GM18507 (cell line): ENCODE measurements at places on chromosomes 2 and 18.

DNA sequence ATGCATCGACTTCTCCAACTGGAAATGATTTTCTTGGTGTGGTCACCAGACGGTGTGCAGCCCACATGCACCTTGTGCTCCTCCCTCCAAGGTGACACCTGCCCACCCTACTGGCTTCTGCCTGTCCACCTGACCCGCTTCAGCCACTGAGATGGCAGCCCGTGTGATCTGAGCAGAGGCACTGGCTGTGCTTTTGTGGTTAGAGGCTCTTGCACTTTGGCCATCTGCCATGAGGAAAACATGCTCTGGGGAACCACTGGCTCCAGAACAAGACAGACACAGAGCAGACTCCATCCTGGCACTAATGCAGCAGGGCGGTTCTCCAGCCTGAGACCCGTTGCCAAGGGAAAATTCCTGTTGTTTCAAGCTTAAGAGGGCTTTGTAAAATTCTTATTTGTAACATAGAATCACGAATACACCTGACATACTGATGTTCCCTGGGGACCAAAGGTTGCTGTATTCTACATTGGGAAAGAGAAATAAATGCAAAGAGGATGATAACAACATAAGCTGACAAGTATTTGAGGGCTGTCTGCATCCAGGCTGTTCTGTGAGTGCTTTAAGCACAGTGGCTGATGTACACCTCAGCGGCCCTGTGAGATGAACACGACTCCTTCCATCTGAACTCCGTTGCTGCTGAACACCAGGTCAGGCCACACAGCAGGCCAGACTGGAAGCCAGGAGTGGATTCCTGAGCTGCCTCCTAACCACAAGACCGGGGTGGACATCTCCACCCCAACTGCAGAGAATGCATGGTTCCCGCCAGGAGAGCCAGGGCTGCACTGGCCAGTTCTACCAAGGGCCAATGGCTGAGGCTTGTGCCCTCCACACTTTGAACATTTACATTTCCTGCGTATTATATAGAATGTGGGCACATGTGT is 820.4 kb downstream of the GALR1 start:
- DNase-seq: no peak

GRCh38 chr2:71570951-71571460 is 117.6 kb downstream of the DYSF start:
- DNase-seq: no peak

GRCh38 chr2:201116959-201117734 is 1.2 kb downstream of the CFLAR start:
- DNase-seq: no peak

DNA sequence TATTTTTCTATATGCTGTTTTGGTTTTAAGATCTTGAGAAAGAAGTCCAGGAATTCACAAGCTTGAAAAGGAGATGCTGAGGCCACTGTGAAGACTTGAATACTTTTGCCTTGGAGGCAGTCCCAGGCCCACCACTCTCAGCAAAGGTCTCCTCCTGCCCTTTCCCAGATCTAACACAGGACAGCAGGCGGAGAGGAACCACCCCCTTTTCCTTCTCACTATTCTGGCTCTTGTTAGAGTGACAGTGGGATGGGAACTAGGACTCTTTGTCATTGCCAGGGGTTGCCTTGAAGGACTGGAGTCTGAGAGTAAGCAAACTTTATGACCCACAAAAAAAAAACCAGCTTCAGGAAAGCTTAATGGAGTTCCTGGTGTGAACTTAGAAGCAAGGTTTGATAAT is 54.7 kb downstream of the E2F6 start:
- no peak for DNase-seq

GRCh38 chr18:9835113-9835755 is 50.5 kb upstream of the TXNDC2 start:
- DNase-seq: no peak

DNA sequence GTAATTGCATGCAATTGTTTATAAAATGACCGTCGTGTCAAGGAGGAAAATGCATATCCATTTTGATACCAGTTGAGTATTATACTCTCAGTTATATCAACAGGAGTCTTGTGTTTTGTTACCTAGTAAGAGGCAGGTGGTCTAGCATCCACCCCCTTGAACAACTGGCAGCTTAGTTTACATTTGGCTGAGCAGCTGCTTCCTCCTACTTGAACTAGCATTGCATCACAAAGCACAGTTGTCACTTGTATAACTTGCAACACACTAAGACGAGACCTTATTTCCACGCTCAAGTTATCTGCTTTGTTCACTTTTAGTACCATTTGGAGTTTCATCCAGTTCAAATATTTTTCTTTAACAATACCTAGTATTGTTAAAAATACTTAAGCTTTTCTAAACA is 75.4 kb upstream of the UBE2E3 start:
- no peak for DNase-seq

- no peak for DNase-seq
Measured at GRCh38 chr18:79485788-79486355, 90.1 kb downstream of the NFATC1 start.

DNA sequence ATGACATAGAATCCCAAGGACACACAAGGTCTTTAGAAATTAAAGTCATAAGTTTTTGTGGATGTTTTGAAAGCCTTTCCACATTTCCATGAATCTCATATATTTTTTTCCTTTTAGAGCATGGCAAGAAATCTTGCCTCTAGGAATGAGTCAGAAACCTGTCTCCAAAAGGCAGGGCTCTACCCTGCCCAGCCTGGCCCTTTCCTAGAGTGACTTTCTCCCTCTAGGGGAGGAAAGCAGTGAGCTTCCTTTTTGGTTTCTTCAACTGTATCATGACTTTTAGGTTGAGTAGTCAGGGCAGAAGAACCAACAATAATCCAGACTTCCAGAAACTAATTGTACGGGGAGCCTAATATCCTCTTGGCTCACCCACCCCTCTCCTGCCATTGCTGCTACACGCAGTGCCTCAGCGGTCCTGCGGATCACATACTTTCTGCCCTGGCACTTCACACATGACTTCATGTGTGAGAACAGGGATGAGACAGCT is 300.3 kb downstream of the AGPS start:
- no peak for DNase-seq

DNA sequence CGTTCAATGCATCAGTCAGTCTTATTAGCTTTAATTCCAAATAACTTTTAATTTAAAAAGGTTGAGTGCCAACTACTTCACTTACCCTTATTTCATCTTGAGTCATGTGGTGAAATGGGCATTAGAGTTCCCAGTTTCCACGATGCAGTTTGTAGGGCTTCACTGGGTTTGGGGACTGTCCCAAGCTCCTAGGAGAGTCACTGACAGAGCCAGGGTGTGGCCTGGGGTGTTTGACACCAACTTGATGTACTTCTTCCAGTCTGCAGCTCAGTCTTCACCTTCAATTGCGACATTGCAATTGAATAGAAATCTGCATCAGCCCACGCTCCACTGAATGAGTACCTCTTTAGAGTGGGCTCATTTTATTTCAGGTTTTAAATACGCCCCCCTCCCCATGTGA is 165.3 kb downstream of the ARL4C start:
- no peak for DNase-seq

DNA sequence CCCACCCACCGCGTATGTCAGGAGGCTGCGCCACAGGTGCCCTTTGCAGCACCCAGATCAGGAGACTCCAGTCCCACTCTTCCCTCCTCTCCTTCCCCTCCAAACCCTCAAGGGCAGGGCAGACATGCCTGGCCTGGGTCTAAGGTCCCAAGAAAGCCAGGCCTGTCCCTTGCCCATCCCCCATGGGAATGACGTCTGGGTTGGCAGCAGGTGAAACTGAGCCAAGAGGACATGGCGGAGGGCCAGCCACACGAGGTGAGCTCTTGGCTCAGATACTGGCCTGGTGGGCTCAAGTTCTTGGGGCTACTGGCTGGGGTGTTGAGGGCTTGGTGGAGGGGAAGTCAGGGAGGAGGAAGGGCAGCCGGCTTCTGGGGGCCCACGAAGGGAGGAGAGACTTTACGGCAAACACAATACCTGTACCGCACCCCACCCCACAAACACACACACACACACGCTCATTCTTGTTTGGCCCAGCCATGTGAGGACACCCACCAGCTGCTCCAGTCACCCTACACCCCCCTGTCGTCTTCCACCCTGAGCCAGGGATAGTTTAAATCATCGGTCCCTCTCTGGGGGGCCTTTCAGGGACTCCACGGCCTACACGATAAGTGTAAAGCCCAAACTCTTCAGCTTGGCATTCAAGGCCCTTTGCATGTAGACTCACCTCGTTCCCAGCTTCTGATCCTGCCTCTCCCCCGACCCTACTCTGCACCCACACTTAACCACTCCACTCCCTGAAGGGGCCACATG is 24.1 kb upstream of the TNS1 start:
- DNase-seq: no peak

DNA sequence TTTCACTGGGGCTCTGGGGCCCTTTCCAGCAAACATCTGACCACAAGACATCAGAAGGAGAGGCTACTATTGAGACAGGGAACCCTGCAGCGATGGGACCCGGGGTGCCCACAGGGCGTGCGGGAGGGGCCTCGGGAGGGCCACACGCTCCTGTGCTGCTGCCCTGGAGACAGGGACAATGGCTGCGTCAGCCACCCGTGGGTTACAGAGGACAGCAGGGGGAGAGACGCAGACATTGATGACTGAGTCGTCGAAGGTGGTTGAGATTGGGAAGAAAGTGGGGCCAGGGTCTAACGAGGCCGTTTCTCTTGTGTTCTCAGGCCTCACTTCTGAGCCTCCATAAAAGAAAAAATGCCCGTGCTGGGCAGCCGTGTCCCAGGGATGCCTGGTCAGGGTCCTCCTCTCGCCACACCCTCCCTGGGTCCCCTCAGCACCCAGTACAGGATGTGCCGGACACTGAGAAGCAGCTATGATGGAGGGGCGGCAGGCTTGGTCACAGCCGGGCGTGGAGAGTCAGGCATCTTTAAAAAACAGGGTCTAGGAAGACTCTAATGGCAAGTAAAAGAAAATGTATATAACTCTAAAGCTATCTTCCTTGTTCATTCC is 73.9 kb downstream of the NDUFA10 start:
- DNase-seq: no peak

DNA sequence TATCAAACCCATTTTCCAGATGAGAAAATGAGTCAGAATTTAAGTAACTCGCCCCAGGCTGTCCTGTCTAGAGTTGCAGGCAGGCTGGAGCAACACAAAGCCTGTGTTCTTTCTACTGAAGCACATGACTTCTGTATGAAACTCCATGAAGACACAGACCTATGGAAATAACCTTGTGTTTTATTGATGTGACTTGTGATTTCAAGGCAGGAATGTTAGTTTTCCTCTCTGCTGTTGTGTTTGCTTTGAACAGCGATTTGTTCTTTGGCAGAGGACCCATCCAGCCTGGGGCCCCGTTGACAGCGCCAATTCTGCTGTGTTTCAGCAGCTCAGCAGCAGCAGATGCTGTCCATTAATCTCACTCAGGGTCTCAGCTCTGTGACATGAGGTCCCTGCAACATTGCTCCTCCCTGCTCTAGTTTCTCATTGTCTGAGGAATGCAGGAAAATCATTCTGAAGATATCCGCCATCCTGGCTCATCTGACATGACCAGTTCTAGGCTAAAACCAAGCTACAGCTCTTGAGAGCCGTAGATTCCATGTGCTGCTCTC is 344.3 kb upstream of the RAB12 start:
- no peak for DNase-seq

DNA sequence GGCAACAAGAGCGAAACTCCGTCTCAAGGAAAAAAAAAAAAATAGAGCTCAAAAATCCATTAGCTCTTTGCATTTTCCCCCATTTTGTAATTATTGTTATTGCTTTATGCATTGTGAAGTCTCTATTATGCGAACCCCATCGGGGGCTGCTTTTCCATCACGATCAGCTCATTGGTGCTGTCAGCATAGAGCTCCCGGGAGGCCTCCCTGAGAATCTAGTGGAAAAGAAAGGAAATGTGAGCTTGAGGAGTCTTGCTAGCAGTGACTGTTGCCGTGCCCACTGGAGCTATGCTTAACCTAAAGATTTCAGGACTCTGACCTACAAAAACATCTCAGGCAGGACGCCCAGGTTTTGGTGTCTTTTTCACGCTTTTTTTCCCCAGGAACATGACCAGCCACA is 102.6 kb upstream of the NDUFV2 start:
- no peak for DNase-seq

GRCh38 chr2:11738589-11739436 is 7.6 kb upstream of the LPIN1 start:
- no peak for DNase-seq

DNA sequence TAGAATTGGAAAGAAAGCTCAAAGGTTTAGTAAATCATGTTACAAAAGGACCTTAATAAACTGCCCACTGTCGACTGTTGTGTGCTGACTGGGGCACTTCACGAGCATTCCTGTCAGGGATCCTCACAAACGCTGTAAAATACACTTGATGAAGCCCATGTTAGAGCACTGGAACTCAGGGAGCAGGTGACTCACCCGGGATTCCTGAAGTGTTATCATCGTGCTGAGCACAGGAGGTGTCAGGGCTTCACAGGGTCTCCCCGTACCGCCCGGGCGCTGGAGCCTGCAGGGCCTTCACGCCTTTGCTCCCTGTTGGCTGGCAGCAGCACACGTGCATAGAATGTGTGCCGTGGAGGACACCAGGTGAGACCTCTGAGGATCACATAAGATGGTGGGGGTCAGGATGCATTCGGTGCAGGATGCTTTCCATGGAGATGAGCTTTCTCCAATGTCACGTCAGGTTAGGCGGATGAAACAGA is 187.3 kb downstream of the SNTG2 start:
- no peak for DNase-seq

- no peak for DNase-seq
Measured at GRCh38 chr2:142769761-142770160, 107.7 kb upstream of the KYNU start.

GRCh38 chr18:13608791-13609532 is 117.4 kb downstream of the FAM210A start:
- DNase-seq: no peak
